ENCODE measurements at places on chromosomes 11 and 22.

DNA sequence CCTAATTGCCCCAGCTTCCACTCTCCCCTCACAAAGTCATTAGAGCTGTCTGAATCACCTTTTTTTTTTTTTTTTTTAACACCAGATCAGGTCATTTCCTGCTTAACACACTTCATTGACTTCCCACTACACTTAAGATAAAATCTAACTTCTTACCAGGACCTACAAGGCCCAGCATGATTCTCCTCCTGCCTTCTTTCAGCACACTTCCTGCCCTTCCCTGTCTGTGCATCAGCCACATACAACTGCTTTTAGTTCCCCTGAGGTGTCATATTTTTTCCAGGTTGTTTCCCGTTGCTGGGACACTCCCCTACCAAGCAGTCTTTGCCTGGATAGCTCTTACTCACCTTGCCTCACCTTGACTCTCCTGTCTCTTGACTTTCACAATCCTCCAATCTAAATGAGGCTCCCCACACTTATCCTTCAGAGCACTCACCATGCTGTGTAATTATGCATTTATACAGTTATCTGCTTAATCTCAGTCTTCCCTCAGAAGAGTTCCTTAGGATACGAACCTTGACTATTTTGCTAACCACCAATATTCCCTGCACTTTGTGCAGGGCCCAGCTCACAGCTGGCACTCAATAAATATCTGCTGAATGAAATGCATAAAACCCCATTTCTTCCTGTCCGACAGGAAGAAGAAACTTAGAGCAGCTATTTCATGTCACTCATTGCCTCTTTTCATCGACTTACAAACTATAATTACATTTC lies 96.6 kb upstream of the AKIP1 start:
- DNase-seq: no peak

DNA sequence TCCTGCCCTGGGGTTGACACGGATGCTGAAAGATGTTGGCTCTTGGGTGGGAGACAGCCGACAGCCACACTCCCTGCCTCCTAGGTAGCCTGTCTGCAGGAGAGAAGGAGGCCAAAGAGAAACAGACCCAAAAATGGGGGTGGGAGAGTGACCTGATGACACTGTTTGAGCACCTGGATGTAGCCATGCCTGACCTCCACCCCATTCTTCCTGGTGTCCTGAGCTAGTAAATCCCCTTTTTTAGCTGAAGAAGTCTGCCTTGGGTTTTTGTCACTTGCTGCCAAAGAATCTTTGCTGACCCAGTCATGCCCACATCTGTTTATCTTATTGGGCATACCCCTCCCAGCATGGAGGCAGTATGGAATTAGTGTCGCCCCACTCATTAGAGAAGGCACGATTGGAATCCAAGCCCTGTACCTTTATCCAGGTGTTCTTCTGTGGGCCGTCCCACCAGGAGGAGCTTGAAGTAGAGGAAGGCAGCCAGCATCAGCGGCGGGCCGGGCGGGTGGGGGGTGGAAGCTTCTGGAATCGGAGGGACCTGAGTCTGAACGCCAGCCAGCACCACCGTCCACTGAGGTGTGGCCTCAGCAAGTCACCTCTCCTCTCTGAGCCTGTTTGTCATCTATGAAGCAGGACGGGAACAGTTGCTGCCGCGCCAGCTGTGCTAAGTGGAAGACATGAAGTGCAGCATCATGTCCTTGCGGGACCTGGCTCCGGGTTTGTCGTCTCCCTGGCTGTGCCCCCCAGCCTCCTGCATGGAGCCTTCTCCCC lies 37.8 kb downstream of the IGHMBP2 start:
- DNase-seq: no peak

DNA sequence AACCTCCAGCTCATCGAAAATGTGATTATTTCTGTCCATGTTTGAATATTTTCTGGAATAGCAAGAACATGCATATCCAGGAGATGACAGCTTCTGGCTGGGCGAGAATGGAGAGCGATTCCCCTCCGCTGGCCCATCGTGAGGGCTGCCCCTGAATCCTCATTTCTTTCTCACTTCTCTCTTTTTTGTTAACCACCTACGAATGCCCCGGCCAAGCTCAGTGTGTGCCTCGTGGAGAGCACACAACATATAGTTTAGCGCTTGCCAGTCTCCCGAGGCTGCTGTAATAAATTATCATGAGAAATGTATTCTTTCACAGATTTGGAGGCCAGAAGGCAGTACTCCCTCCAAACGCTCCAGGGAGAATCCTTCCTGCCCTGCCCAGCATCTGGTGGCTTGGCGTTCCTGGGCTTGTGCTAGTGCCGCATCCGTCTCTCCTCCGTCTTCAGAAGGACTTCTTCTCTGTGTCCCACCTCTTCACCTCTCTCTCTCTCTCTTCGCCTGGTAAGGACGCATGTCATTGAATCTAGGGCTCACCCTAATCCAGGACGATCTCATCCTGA lies 1306.0 kb downstream of the TBC1D22A start:
- no peak for DNase-seq

DNA sequence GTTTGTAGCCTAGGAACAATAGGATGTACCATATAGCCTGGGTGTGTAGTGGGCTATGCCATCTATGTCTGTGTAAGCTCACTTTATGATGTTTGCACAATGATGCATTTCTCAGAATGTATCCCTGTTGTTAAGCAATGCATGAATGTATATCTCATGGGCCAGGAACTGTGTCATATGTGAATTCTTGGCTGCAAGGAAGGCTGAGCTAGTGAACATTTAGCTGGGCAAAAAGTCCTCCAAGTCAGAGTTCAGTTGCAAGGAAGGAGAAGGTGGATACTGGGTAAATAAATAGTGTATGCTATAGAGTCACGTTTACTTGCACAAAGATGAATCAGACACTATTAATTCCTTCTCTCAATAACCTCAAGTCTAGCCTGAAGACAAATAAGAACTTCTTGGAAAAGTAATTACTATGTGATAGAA lies 136.1 kb downstream of the EHF start:
- DNase-seq: no peak

DNA sequence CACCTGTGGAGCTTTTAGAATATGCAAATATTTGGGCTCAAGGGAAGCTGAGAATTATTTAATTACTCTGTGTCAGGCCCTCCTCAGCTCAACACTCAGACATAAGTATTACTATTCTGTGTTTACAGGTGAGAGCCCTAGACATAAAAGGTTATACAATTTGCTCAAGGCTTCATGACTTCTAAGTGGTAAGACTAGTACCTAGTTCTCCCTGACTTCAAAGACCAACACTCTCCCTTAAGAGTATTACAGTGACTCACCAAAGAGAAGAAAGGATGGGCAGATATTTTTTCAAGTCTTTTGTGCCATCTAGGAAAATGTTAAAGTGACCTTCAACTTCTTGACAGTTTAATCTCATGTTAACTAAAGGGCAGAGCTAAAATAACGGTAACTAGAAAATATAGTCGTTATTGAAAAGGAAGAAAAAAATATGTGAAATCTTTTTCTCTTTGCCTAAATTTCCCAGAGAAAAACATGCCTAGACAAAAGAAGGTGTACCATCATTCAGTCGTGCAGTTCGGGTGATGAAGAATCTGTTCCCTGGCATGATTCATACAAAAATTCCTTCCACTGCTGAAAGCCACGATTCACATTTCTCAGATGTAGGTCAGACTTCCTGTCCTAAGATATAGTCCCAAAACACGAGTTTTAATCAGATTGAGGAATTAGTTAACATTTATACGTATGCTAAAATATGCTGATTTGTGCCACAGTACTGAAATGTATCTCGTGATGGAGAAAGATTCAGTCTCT lies 849.1 kb upstream of the API5 start:
- no peak for DNase-seq

- DNase-seq: no peak
Measured at GRCh38 chr11:9219115-9219514, 46.0 kb downstream of the DENND5A start.

DNA sequence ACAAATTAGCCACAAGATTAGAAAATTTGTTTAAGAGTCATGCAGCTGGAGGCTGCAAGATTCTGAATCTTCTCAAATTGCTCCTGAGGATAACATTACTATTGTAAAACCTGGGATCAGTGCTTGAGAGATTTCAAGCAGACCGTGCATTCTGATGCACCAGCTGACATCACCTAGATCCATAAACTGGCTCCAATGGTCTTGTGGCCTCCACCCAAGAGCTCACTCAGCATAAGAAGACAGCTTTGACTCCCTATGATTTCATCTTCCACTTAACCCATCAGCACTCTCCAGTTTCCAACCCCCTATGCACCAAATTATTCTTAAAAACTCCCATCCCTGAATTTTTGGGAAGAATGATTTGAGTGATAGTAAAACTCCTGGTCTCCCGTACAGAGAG lies 1007.9 kb upstream of the TENM4 start:
- no peak for DNase-seq

GRCh38 chr11:8252388-8252787 lies 11.3 kb downstream of the LMO1 start:
- no peak for DNase-seq

DNA sequence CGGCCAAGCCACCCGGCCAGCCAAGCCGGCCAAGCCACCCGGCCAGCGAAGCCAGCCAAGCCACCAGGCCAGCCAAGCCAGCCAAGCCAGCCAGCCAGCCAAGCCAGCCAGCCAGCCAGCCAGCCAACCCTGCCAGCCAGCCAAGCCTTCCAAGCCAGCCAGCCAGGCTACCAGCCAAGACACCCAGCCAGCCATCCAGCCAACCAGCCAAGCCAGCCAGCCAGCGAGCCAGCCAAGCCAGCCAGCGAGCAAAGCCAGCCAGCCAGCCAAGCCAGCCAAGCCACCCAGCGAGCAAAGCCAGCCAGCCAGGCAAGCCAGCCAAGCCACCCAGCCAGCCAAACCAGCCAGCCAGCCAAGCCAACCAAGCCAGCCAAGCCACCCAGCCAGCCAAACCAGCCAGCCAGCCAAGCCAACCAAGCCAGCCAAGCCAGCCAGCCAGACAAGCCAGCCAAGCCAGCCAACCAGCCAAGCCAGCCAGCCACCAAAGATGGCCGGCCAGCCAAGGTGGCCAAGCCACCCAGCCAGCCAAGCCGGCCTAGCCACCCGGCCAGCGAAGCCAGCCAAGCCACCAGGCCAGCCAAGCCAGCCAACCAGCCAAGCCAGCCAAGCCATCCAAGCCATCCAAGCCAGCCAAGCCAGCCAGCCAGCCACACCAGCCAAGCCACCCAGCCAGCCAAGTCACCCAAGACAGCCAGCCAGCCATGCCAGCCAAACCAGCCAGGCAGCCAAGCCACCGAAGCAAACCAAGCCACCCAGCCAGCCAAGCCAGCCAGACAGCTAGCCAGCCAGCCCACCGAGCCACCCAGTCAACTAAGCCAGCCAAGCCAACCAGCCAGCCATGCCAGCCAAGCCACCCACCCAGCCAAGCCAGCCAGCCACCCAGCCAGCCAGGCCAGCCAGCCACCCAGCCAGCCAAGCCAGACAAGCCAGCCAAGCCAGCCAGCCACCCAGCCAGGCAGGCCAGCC lies 28.8 kb downstream of the CCT8L2 start:
- DNase-seq: no peak

GRCh38 chr11:73296501-73297230 lies 11.4 kb upstream of the ARHGEF17 start:
- no peak for DNase-seq

- DNase-seq: no peak
Measured at GRCh38 chr11:35390737-35391682, 28.3 kb downstream of the SLC1A2 start.

GRCh38 chr11:132943357-132943705 lies 589.0 kb downstream of the OPCML start:
- DNase-seq: no peak

DNA sequence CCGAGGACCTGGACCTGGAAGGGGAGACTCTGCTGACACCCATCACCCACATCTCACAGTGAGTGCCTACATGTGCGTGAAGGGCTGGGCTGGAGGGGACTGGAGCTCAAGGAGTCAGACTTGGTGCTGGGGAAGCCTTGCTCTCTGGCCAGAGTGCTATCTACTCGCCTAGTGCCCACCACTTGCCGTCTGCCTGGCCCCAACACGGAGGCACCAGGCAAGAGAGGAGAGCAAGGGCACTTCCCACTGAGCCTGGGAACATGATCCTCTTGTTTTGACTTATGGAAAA lies 37.8 kb downstream of the KCNQ1OT1 start:
- no peak for DNase-seq
